Left kidney (tissue), 8 donors: ENCODE measurements at places on chromosomes 11 and 22.

GRCh38 chr11:114078423-114078822, 18.9 kb downstream of the ZBTB16 start:
- DNase-seq, result no peak

DNA sequence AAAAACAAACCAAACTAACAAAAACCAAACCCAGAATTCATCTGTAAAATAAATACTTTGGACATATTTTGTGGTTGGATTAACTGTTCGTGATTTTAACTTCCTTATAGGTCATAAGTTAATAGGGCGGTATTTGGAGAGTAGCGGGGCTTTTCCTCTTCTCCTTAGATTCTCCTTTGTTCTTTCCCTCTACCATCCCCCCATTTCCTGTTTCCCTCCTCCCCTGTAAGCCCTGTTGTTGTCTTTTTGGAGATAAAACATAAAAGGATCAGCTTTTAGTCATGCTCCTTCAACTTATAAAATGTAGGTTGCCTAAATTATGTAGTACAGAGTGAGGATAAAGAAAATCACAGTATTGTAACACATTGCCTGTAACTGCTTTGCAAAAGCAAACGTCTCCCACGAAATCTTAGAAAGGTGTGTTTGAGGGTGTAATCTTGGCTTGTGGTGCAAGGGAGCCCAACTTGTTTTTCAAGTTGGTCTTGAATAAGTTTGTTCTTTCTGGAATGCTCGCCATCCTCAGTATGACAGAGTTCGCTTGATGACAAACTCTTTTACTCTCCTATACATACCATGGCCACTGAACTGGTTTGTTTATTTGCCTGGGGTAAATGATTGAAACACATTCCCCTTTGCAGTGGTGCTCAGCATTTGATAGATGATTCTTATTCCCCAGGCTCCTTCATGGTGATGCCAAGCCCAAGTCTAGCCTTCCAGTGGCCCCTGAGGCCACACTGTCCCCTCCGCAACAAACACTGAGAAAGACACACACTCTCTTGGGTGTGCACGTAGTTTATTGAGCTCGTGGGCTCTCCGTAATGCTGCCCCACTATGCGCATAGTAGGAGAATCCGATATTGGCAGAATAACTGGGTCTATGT, 49.4 kb downstream of the TEAD1 start:
- no peak for DNase-seq

- no peak for DNase-seq
These were observed 2.2 kb upstream of the OR52H1 start for GRCh38 chr11:5550440-5551095.

GRCh38 chr22:39234472-39234787, 10.4 kb downstream of the PDGFB start:
- no peak for DNase-seq

GRCh38 chr11:113613619-113614018, 92.5 kb downstream of the TMPRSS5 start:
- no peak for DNase-seq

- DNase-seq, result no peak
These were observed 13.0 kb downstream of the SLC6A5 start for GRCh38 chr11:20612416-20612815.

DNA sequence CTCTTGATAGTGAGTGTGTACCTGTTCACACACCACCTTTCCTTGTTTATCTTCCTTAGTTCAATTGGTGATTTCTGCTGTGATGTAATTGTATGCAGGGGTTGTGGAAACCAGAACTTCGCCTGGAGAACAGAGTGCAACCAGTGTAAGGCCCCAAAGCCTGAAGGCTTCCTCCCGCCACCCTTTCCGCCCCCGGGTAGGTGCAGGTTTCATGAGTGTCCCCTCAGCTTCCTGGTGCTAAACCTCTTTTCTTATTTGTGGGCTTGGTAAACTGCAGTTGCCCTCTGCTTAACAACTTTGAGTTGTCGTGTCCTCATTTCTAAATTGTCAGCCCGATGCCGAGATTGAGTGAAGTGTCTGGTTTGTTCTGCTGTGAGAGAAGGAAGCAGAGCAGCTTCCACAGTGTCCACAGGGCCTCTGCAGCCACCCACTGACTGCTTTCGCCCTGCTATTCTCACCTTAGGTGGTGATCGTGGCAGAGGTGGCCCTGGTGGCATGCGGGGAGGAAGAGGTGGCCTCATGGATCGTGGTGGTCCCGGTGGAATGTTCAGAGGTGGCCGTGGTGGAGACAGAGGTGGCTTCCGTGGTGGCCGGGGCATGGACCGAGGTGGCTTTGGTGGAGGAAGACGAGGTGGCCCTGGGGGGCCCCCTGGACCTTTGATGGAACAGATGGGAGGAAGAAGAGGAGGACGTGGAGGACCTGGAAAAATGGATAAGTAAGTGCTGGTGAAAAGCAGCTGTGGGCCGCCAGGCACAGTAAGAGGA, 7.1 kb upstream of the GAS2L1 start:
- no peak for DNase-seq

DNA sequence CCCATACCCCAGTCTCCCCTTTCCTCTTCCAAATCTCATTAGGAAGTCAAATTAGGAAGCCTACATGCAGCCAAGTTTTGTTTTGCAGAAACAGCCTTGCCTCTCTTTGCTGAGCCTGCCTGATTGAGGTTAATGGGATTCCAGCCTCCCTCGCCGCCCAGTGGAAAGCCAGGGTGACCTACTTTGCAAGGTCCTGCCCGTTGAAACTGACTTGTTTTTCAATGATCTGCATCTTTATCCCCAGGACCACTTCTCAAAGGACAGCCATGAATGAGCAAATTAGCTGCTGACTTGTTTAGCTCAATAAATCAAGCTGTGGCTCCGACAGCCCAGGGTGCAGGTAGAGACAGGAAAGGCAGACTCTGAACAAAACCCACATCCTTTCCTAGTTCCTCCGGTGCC, 110.4 kb downstream of the RRAS2 start:
- DNase-seq, result peak; percentile 8

GRCh38 chr11:68842427-68843051, 823 bp upstream of the CPT1A start:
- DNase-seq, result no peak

DNA sequence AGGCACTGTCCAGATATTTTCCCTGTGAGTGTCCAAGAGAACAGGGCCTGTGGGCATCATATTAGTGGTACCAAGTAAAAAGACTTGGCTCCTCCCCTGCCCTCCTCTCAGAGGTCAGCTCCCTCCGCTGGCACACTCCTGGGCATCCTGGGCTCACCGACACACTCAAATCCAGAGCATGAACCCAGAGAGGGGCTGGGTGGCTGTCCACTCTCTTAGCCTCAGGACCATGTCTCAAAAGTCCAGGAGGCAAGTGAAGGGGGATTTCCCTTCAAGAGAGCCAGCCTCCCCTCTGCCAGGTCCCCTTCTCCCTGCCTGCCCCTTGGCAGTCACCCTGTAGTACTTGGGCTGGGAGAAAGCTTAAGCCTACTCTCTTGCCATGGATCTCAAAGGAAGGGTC, 10.3 kb downstream of the BCL9L start:
- no peak for DNase-seq

- no peak for DNase-seq
These were observed 9.8 kb downstream of the HDHD5 start for GRCh38 chr22:17149076-17149815.

GRCh38 chr11:66020618-66021357, 5.5 kb downstream of the CATSPER1 start:
- DNase-seq, result no peak

DNA sequence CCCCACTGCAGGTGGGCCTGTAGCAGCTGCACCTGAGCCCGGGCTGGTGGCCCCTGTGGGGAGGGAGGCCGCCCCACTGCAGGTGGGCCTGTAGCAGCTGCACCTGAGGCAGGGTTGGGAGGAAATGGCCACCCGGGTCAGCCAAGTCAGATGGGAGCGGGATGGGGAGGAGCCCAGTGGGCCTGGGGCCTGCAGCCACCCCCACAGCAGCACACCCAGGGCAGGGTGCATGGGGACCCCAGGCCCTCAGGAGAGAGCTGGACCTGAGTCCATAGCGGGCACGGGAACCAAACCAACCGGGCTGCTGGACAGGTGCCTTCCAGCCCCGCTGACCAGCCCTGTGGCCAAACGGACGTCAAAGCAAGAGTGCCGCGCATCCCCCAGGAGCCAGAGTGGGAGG, 61.7 kb downstream of the BRD1 start:
- DNase-seq, result no peak

DNA sequence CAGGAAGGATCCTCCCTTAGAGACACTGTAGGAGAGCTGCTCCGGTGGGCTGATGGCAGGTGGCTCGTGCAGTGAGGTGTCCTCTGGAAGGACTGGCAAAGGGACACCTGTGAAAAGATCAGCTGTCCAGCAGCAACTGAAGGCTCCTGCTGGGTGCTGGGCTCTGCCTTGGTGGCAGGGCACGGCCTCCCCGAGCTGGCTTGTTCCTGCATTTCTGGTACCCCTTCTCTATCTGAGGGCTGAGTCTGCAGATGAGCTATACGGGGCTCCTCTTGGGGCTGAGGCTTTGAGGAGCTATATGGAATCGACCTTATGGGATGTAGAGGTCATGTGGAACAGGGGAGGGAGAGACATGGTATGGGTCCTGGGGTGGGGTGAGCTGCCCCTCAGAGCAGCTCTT, 875.8 kb downstream of the BRD1 start:
- no peak for DNase-seq

DNA sequence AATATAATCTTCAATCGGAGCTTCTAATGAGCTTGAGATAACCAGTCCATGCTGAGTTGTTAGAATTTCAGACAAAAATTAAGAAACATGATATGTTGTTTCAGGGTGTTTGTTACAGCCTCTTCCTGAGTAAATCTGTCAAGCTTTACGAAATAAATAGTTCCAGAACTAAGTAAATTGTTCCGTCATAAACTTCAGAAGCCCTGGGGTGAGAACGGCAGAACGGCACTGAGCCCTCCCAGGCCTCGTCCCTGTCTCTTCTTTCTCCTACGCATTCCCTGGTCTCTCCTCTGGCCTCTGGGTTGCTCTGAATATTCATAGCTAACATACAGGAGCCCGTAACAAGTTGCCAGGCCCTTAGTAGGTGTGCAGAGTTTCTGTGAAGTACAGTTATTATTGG, 390.8 kb upstream of the NARS2 start:
- no peak for DNase-seq

- DNase-seq, result no peak
These were observed 72.7 kb downstream of the KCNQ1 start for GRCh38 chr11:2517386-2518064.

DNA sequence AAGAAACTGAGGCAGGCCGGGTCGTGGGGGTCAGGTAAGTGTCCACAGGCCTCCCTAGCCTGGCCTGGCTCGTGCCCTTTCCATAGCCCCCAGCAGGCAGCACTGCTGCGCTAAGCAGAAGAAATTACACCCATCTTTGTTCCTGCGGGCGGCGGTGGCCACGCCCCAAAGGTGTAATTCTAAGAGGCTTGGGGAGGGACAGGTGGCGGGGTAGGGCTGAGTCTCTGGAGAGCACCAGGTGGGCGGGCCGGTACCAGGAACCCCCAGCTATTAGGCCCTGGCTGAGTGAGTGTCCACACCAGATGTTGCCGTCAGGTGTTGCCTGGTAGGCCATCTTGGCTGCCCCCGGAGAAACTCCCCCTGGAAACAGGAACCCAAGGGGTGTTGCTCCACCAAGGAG, 12.3 kb upstream of the ARAP1 start:
- no peak for DNase-seq

DNA sequence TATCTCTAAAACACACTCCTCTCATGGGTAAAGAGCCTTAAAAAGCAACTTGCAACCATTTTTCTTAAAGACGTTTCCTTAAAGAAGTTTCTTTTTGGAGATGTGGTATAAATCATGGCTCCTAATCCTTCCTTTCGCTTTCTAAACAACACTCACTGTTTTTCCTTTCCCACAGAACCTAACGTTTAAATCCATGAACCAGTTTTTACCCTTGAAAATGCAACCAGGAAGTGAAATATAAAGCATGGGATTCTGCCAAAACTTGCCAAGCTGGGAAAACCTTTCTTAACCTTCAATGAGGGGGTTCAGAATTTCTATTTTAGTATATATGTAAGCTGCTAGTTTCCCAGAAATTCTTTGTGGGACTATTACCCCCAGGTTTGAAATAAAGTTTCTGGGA, 8.6 kb downstream of the PLEKHA7 start:
- DNase-seq, result no peak

DNA sequence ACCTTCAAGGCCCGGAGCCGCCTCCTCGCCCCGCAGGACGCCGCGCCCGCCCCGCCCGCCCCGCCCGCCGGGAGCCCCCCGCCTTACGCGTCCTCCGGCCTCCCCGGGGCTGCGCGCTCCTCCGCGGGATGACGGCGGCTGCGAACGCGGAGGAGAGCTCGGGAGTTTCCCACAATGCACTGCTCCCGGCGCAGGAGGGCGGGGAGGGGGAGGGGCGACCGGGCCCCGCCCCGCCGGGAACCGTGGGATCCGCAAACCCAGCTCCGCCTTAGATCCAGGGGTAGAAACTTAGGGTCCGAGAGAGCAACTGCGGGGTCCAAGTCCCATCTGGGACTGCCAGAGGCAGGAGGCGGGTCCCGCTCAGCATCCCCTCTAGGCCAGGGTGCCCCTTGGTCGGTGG, at the start of gene CEND1:
TSS of gene CEND1 (minus strand) at position 148 of the 400 bp plus-strand sequence. CDS start 1,514 bp downstream, outside the sequence.
- DNase-seq, result no peak

- DNase-seq, result no peak
These were observed 468.3 kb downstream of the TBC1D22A start for GRCh38 chr22:47230741-47231140.

- DNase-seq, result no peak
These were observed 70.3 kb downstream of the INSC start for GRCh38 chr11:15185021-15185420.

DNA sequence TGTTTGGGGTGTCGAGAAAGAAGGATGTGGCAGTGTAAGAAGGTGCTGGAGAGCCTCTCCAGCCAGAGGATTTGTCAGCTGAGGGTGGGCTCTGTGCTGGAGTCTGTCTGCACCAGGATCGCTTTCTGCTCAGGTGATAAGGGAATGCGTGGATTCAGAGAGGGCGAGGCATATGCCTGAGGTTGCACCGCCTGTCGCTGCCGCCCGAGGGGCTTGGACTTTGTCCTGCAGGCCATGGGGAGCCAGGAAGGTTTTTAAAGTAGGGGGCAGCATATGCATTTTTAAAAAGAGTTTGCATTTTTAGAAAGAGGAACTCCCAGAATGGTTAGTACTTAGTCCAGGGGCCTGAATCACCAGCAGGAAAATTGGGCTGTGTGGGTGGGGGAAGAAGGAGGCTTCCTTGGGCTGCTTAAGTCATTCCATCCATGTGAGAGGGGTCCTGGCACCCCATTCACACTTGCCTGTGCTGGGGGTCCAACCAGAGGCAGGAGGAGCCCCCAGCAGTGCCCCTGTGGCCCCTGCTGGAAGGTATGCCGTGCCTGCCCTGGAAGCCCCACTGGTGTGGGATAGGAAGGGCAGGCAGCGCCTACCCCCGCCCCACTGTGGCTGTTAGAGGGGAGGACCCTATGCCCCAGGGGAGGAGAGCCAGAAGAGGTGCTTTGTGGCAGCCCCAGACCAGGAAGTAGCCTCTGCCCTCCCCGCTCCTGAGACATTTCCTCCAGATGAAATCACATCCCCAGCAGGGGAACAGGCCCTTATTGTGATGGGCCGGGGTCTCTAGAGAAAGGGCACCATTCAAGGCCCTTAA, 35.8 kb upstream of the MYRF start:
- DNase-seq, result no peak

GRCh38 chr11:125618383-125618782, 6.6 kb upstream of the CHEK1 start:
- DNase-seq, result no peak
